ENCODE measurements at places on chromosomes 5 and 9.

GRCh38 chr9:101527066-101527465 is 6.6 kb upstream of the RNF20 start:
- DNase-seq: no peak

- peak; percentile 85 for DNase-seq
These were observed 66.7 kb downstream of the DAB2IP start for GRCh38 chr9:121718084-121718483.

GRCh38 chr5:179926657-179927056 is 19.0 kb upstream of the TBC1D9B start:
- DNase-seq: no peak

DNA sequence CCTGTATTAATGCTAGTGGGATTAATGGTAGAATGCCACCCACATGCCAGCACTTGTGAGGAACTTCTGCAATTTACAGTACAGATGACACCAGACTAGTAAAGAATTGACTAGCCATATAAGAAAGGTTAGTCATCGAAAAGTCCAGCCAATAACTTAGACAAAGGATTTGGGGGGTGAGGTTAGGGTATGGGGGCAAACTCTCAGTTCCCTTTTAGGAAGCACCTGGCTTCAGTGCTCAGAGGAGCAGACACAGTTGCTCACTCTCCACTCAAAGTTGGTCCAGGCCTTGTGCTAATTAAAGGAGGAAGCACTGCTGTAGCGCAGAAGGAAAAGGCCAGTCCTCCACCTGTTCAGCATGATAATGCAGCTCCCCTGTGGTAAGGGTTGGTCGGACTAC is 25.2 kb downstream of the TGFBR1 start:
- no peak for DNase-seq

DNA sequence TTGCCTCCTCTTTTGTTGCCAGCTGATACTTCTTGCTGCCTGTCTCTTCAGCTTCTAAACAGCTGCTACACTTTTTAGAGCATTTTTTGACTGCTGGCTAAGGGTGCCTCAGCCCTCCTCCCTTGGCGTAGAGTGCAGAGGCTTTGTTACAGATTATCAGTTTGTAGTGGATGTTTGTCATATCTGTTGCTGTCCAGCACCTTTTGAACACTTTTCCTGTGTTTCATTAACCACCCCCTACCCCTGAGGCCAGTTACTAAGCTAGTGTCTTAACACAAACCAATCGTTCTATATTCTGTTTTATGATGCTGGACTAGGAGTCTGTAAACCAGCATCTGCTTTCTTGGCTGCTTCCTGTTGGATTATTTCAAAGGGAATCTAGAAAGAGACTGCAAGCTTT is 441.5 kb downstream of the DNAH5 start:
- DNase-seq: no peak

DNA sequence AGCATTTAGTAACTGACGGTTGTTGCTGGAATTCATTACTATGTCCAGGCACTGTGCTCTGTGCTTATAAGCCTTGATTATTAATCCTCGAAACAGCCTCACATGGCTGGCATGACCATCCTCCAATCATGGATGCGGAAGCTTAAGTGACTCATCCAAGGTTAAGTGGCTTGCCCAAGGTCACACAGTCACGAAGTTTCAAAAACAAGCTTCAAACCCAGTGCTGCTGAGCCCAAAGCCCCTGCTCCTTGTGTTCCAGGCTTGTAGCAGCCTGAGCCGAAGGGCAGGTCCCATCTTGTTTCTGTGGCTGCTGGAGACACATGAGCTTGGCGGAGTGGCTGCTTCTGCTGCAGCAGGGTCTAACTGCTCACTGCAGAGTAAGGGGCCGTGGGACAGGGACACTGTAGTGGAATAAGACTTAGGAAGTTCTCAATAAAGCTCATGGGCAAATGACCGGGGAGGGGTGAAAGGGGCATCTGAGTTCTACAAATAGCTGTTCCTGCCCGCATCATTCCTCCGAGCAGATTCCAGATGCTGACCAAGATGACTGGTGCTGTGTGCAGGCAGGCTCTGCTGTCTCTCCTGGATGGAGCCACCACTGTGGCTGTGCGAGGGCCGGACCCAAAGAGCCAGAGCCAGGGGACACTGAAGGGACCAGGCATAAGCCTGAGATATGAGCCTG is 32.4 kb downstream of the WHRN start:
- no peak for DNase-seq

DNA sequence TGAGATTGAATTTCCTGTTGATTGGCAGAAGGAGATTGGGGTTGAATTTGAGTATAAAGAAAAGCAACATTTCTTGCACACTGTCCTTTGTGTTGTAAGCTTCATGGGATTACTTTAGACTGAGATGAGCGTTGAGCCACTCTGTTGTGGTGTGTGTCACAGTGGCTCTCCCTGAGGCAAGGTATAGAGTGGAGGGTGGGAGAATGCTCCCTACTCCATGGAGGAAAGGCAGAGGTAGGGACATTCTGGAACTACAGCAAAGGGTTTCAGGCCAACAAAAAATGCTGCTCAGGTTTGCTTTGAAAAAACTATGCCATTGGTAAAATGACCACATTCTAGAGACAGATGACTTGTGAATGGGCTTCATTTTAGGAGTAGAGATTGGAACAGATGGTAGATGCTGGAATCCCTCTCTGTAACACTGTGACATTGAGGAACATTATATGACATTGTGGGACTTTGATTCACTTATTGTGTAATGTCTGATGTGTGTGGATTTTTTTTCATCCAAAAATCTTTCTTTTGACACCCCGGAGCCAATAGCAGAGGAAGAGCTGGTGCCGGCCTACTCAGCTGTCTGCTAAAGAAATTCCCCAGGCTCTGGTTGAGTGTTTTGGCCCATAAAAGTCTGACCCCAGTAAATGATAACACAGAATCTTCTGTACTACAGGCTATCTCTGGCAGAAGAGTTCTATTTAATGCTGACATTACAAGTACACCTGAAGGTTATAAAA is 6.2 kb upstream of the CEP120 start:
- DNase-seq: no peak

GRCh38 chr9:1383899-1384455 is 333.8 kb downstream of the DMRT2 start:
- DNase-seq: no peak

DNA sequence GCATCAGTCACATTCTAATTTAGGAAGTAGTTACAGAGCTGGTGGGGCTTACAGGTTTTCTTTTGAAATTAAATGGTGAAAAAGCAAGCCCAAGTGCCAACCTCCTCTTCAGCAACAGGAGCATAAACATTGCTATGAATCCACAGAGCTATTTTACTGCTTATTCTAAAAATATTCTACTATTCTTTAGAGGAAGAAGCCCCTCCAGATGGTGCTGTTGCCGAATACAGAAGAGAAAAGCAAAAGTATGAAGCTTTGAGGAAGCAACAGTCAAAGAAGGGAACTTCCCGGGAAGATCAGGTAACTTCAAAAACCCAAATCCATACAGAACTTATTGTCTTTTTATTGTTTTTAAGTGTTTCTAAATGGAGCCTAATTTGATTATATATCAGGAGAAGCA is 202.8 kb downstream of the CWC27 start:
- peak; percentile 34 for DNase-seq

- peak; percentile 35 for DNase-seq
These were observed 61.5 kb downstream of the TENT4A start for GRCh38 chr5:6774721-6775204.

DNA sequence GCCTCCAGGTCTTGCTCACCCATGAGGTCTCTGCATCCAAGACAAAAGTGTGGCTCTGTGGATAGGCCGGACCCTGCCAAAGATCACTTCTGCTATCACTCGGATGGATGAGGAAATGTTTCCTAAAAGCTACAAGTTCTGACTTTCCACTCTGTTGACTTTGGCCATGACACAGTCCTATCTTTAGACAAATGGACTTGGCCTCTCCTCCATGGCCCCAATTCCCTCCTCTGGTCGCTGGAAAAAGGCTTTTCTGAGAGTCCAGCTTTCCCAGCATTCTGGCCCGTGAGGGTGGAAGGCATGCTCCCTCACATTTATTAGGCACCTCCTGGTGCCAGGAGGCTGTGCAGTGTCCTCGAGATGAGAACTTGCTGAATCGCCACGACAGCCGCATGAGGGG is 83.1 kb downstream of the COL27A1 start:
- DNase-seq: no peak

- DNase-seq: peak; percentile 52
These were observed 5.0 kb downstream of the ENTPD8 start for GRCh38 chr9:137435980-137436760.

- peak; percentile 27 for DNase-seq
These were observed 428.5 kb upstream of the ITGA1 start for GRCh38 chr5:52359261-52359660.

GRCh38 chr5:54471398-54471797 is 15.9 kb downstream of the HSPB3 start:
- no peak for DNase-seq

- no peak for DNase-seq
These were observed 217.0 kb downstream of the SREK1 start for GRCh38 chr5:66361070-66361469.

GRCh38 chr5:137842296-137842695 is 25.4 kb upstream of the MYOT start:
- no peak for DNase-seq

GRCh38 chr5:175742290-175742994 is 84.6 kb downstream of the HRH2 start:
- DNase-seq: no peak

- no peak for DNase-seq
These were observed 35.9 kb downstream of the ARPC5L start for GRCh38 chr9:124897570-124898460.

- no peak for DNase-seq
These were observed 901.3 kb upstream of the SEMA6A start for GRCh38 chr5:117475919-117476318.

DNA sequence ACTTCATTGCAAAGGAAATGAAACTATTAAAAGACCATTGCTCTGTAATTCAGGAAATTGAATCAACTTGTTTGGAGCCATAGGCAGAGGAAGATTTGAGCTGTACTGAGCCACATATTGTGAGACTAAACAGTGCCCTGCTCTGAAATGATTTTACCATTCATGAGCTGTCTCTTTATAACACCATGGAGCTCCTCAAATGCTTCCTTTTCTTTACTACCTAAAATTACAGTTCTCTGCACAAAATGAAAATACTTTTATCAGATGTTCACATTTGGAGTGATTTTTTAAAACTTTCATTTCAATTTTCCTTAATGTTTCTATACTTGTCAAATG is 97.9 kb downstream of the NLN start:
- no peak for DNase-seq

- DNase-seq: peak; percentile 35
These were observed 546.1 kb downstream of the NR2F1-AS1 start for GRCh38 chr5:93034621-93035590.

DNA sequence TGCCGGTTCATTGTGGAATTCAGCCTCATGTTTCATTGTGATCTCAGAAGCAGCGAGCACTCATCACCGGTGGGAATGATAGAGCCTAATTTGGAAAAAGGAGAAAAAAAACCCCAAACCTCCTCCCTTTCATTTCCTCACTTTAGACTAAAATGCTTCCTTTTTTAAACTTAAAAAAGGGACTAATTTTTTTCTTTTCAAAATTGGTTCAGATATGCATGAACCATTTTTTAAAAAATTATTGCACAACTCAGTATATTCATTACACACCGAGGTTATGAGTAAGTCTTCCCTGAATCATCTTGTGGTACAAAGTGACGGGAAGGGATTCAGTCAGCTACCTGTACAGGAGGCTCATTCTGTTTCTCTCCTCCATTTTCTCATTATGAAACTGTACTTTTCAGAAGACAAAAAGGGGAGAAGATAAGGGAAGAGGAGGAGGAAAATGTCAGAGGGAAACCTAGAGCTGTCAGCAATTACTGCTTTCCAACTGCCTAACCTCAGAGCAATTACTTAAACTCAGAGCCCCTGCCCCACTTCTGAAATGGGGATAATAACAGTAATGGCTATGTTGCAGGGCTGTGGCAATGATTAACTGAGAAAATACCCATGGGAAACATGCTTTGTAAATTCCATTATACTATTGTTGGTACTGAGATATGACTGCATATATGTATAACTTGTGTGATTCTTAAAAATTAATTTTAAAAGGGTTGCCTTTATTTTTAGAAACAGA is 24.0 kb downstream of the GALNT10 start:
- DNase-seq: no peak

- DNase-seq: peak; percentile 100
These were observed 96.4 kb downstream of the DIRAS2 start for GRCh38 chr9:90546200-90546599.

GRCh38 chr5:56983593-56984361 is 31.9 kb upstream of the MIER3 start:
- DNase-seq: no peak

DNA sequence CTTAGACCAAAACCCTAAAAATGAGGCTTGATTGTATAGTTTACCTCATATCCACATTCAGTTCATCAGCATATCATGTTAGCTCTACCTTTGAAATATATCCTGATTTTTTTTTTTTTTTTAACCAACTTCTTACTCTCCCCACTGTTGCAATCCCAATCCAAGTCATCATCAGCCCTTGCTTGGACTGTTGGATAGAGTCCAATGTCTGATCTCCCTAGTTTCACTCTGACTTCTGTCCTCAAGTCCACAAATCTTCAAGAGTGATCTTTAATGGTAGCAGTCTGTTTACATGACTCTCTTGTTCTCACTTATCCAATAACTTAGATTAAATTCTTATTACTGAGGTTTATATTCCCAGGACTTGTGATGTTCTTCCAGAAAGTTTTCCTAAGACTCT is 30.8 kb downstream of the NAA35 start:
- DNase-seq: no peak

DNA sequence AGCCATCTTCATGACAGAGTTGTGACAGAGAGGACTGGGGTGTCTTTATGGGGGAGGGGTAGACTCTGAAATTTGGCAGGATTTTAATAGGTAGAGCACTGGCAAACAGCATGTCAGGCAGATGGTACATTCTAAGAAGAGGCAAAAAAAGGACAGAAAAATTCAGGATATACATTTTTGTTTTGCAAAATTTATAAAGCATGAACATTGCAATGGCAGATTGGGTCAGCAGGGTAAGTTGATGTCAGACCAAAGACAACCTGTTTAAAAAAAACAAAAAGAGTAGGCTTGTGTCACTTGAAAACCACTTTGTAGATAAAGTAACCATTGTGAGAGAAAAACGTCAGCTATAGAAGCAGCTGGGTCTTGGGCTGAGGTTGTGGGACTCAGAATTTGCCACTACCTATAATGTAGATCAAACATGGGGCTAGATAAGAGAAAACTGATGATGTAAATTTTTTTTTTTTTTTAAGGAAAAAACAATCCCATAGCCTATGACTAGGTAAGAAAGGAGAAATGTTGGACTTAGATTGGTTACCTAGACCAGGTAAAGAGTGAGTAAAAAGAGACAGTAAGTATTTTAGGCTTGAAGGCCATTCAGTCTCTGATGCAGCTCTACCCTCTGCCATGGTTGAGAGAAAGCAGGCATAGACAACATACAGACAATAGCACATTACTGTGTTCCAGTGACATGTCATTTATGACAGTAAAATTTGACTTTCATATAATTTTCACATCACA is 8.3 kb downstream of the CAMK4 start:
- DNase-seq: no peak

- peak; percentile 98 for DNase-seq
These were observed 662.8 kb downstream of the PTPRD start for GRCh38 chr9:9949978-9950377.

DNA sequence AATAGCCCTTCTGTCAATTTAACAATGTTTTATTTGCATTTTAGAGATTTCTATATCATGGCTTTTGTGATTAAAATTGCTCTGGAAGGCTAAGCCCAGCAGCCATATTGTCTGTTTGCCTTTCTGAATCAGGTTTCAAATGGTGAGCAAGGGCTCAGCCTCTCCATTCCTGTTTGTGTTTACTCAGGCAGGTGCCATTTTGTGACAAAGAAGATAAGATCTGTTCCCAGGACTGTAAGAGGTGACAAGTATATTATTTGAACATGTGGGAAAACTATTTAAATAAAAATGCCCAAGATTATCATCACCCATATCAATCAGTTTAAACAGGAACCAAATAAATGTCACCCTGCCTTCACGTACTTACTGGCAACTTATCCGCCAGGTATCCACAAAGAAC is 641.3 kb upstream of the KLF4 start:
- peak; percentile 67 for DNase-seq
